HL-60 (cell line): ENCODE measurements at places on chromosomes 1 and 21.

- DNase-seq: no peak
These were observed 21.4 kb upstream of the LRRC38 start for GRCh38 chr1:13535227-13535626.

DNA sequence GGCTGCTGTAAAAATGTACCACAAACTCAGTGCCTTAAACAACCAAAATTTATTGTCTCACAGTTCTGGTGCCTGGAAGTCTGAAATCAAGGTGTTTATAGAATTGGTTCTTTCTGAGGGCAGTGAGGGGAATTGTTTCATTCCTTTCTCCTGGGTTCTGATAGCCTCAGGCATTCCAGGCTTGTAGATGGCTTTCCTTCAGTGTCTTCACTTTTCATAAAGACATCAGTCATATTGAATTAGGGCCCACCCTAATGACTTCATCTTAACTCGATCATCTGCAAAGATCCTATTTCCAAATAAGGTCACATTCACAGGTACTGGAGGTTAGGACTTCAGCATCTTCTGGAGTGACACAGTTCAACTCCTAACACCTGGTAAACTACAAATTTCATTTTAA is 15.0 kb downstream of the CDKN2C start:
- DNase-seq: no peak

GRCh38 chr21:44800971-44801467 is 601 bp downstream of the UBE2G2 start:
- DNase-seq: peak; percentile 34

DNA sequence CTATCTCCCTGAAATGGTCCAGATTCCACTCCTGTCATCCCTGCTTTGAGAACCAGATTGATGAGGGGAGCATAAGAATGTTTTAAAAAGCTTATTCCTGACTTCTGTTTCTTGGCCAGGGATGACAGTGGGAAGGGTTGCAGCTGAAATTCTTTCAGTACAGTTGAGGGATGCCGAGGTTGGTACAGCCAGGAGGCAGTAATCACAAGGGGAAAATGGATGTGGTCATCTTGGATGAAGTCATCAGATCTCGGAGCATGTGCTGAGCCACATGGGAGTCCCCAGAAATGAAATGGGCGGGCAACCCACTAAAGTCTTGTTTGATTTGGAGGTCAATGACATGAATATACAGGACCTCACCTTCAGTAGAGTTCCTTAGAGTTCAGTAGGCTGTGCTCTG is 18.7 kb upstream of the PLA2G2E start:
- no peak for DNase-seq

DNA sequence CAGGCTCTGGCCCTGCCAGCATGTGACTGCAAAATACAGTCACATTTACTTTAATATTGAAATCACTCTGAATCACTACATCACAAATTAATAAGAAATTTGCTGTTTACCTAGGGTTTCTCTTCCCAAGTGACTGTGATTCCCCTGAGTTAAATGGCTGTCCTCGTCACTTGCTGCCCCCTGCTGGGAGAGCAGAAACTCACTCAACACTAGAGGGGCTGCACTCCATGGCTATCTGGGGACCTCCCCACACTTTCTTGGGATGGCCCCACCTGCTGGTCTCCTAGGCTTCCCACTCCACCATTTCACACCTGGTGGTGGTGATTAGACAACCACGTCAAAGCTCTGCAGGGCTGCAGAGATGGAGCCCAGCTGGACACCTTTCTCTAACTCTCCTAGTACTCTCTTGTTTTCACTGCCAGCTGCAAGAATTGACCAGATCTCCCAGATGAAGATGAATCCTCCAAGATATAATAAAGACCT is 63.4 kb downstream of the CD2 start:
- DNase-seq: peak; percentile 63

GRCh38 chr1:10789047-10789791 is 7.2 kb downstream of the CASZ1 start:
- DNase-seq: no peak

DNA sequence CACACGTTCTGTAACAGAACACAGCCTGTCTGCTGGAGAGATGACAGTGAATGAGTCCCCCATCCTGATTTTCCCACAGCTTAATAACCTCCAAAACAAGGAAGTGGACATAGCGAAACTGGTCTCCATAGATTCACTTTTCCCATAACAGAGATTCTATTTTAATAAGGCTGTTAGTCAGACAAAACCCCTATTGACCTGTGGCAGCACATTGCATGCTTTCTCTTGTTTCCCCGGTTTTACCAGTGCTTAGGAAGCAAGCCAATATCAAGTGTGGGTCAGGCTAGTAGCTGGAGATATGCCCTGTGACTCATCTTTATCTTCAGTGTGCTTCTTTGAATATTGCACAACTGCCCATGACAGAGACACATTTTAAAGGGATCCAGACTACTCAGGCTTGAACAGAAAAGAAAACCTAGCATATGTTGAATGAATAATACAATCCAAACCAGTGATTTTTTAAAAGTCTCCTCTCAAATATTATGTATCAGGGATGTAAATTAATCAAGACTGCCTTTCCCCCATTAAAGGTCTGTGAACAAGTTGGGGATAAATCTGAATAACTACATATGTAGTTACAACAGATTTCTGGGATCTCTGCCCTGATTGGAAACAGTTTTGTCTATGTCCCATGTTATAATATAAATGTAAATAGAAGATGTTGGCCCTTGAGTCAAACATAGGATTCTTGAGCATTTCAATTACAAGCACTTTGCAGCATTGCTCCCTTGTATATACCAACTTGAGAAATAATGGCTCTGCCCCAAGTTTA is 11.9 kb upstream of the CLDN8 start:
- peak; percentile 23 for DNase-seq

DNA sequence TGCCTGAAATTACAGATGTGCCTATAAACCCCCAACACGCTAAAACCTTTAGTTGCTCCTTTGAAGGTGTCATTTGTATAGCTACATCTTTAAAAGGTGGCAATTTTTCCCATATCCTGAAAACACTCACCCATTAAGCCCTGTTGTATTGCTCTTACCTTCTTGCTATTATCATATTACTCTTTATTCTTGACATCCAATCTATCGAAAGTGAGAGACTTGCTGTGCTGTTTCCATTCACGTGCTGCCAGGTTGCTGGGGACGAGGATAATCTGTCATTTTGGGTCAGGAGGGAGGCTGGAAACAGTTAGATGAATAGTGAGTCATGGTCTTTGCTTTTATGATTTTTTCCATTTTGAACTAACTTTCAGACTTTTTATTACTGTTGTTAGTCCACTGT is 213.0 kb upstream of the PRMT6 start:
- DNase-seq: no peak

- no peak for DNase-seq
These were observed 241.0 kb downstream of the GPATCH2 start for GRCh38 chr1:217389895-217390294.

- peak; percentile 74 for DNase-seq
These were observed 11.5 kb upstream of the AIM2 start for GRCh38 chr1:159088050-159088449.
